Colonic mucosa (tissue), 4 donors: ENCODE measurements at places on chromosomes 11 and 22. TPM values are rescaled to one million over a fixed set of nuclear protein-coding genes. Genes with fewer than 3 reads are reported as not detected.

Gene CAPN1
- total RNA-seq, result 416 TPM

Gene OR52K2
- not detected for total RNA-seq

Gene COPB1
- 95.2 TPM for total RNA-seq

DNA sequence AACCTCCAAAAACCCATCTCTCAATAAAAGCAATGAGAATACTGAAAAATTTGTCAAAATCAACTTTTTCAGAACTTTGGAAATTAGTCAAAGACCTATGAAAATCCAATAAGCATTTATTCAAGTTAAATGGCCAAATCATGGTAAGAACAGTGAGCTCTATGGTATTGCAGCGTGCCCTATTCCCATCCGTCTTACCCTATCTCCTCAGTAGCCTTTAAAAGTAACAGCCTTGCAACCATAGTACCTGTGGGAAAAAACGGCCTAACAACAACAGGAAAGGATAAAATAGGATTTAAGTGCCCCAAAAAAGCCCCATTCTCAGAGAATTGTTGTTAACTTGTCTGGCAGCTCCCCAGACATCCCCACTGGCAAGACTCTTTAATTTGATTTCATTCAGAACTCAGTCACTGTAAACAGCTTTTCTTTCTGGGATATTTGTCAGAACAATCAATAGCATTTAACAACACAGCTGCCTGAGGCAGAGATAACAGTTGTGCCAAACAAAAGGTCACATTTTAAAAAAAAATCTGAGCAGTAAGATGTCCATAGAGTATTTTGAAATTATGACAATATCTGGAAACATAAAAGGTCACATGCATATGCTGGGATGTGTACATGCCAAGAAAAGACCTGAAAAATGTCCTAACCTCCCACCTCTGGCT, 18.8 kb upstream of the MS4A8 start:
- H3K4me3 ChIP-seq, result no peak overlapping the region
- H3K36me3 ChIP-seq, result no peaks in the 10 kb centered on the region
- no peak for DNase-seq
- no peaks in the 10 kb centered on the region for H3K4me1 ChIP-seq
- no peaks in the 10 kb centered on the region for H3K27me3 ChIP-seq

DNA sequence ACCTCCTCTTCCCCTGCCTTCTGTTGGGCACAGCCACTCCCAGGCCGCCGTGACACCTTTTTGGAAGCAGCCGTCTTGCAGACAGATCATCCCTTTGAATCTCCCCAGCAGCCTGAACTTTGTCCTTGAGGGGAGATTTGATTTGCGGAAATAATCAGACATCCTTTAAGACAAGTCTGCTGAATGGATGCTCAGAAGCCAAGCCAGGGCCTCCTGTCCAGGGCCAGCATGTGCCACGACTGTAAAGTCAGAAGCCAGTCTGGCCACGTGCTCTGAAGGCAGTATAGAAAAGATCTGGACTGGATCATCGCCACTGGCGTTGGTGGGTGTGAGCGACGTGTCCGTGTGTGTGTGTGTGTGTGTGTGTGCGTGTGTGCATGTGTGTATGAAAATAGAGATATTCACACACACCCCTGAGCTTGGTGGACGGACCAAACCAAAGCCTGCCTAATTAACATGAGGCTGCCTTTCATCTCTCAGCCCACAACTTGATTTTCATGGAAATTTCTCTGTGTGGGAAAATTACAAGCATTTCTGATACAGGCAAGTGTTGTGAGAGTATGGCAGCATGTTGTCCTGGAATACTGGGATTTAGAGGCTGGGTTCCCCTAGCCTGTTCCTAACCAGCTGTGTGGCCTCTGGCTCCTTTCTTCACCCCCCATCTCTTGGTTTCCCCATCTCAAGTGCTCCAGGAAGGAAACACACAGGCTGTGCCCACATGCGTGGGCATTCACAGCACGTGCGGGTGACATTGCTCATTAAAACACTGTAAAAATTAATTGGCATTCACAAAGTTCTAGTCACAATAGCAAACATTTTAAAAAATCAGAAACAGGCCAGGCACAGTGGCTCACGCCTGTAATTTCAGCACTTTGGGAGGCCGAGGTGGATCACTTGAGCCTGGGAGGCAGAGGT, 61.8 kb upstream of the WNT7B start:
- no peak overlapping the region for H3K4me3 ChIP-seq
- H3K4me1 ChIP-seq, result peaks cover 12% of the 10 kb centered on the region
- no peak overlapping the region for H3K27ac ChIP-seq
- H3K27me3 ChIP-seq, result no peaks in the 10 kb centered on the region
- H3K36me3 ChIP-seq, result no peaks in the 10 kb centered on the region

DNA sequence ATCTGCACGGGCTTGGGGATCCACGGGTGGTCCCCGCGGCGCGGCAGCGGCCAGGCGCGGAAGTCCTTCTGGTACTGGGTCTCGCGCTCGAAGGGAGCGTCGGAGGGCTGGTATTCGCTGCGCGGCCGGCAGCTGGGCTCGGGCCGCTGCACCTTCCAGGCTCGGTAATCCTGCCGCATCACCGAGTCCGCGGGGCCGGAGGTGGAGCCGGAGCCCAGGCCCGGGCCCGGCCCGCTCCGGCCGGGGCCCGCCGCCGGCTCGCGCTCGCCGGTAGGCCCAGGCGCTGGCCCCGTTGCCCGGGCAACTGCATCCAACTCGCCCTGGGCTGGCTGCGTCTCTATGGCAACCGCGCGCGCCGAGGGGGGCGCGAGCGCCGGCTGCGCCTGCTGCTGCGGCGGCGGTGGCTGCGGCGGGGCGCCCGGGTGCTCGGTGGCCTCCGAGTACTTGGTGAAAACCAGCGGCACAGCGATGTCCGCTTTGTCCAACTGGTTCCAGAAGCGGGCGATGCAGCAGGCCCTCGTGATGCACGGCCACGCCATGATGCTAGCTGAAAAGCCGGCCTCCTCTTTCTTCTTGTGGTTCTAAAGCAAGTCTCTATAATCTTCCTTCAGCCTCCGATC, 897 bp downstream of the MAP6 start:
- DNase-seq, result peak; percentile 22
- H3K4me3 ChIP-seq, result peak overlapping the region; percentile 37
- H3K27me3 ChIP-seq, result peaks cover 36% of the 10 kb centered on the region
- no peaks in the 10 kb centered on the region for H3K36me3 ChIP-seq

DNA sequence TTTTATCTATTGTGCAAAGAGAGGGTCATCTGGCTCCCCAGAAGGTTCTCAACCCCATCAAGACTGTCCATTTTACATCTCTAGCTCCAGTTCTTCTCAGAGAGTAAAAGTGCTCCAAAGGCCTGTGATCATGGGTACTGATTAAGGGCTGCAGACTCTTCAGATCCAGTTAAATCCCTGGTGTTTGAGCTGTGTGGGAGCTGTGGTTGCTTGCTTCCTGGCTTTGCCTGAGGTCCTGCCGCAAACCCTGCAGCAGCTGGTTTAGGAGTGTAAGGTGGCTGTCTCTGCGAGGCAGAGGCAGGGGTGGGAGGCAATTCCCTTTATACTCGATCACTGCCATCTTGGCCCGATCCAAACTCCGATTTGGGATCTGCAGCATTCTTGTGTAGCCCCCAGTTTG, 1.2 kb downstream of the MRPL17 start:
- no peak for DNase-seq
- no peak overlapping the region for H3K27ac ChIP-seq
- no peaks in the 10 kb centered on the region for H3K36me3 ChIP-seq
- peak overlapping the region; percentile 98 for H3K4me3 ChIP-seq
- no peaks in the 10 kb centered on the region for H3K4me1 ChIP-seq
- H3K27me3 ChIP-seq, result no peaks in the 10 kb centered on the region

GRCh38 chr11:73140213-73141030, 1.7 kb downstream of the FCHSD2 start:
- peak overlapping the region; percentile 80 for H3K4me3 ChIP-seq
- H3K27ac ChIP-seq, result peak overlapping the region; percentile 91
- H3K4me1 ChIP-seq, result peaks cover 5% of the 10 kb centered on the region
- H3K27me3 ChIP-seq, result no peaks in the 10 kb centered on the region

- H3K27ac ChIP-seq, result no peak overlapping the region
- DNase-seq, result no peak
- H3K4me3 ChIP-seq, result no peak overlapping the region
- no peaks in the 10 kb centered on the region for H3K4me1 ChIP-seq
- no peaks in the 10 kb centered on the region for H3K27me3 ChIP-seq
- no peaks in the 10 kb centered on the region for H3K36me3 ChIP-seq
Measured at GRCh38 chr11:89529626-89530380, 38.6 kb upstream of the NOX4 start.

DNA sequence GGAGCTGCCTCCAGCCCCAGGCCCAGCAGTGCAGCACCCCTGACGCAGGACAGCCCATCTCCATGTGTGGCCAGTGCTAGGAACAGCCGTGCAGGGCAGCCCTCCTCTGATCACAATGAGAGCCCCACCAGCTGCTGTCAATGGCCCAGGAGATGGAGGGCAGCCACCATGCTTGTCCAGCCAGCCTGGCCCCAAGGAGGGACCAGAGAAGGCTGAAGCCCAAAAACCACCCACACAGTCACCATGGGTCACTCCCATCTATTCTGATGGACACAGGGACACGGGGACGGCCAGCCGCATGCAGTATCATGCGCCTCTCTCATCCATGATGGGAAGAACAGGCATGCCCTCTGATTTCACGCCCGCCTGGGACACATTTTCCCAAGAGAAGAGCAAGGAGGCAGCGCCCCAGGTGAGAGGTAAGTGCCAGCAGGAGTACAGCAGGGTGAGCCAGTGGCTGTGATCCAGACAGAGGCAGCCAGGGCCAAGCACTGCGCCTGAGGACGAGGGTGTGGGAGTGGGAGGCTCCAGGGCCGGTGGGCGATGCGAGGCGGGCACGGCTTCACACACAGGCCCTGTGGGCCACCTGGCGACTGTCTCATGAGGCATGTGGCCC, 33.6 kb upstream of the GNB1L start:
- H3K27me3 ChIP-seq, result no peaks in the 10 kb centered on the region
- DNase-seq, result no peak
- H3K4me1 ChIP-seq, result no peaks in the 10 kb centered on the region
- no peak overlapping the region for H3K27ac ChIP-seq

DNA sequence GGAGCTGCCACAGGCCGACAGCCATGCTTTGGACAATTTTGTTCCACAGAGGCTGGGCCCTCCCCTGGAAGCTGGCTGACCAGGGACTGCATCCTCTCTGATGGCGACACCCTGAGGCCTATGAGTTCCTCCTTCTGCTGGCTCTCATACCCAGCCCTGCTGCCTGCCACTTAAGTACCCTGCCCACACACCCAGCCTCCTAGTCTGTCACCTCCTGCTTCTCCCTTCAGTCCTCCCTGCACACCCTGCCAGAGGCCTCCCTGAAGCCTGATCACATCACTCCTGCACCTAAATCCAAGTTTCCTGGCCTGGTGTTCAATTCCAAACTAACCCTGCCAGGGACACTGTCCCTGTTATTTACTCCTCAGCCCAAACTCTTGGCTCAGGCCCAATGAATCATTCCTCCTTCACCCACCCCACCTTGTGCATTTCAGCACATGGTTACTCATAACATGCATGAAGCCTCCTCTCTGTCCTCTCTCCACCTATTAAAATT, 136.7 kb upstream of the NECTIN1 start:
- H3K27me3 ChIP-seq, result no peaks in the 10 kb centered on the region
- DNase-seq, result no peak
- H3K4me1 ChIP-seq, result peaks cover 11% of the 10 kb centered on the region
- no peaks in the 10 kb centered on the region for H3K36me3 ChIP-seq

- H3K36me3 ChIP-seq, result no peaks in the 10 kb centered on the region
- H3K27ac ChIP-seq, result peak overlapping the region; percentile 23
- no peaks in the 10 kb centered on the region for H3K4me1 ChIP-seq
- H3K4me3 ChIP-seq, result no peak overlapping the region
- DNase-seq, result peak; percentile 39
- H3K27me3 ChIP-seq, result no peaks in the 10 kb centered on the region
Measured at GRCh38 chr11:121722431-121723245, 269.9 kb upstream of the SORL1-AS1 start.
